Activated CD4-positive, alpha-beta T cell treated with anti-CD3 and anti-CD28 coated beads, Interleukin-2, amount 50 U/mL, for 48 hours (primary cell): ENCODE measurements at places on chromosomes 12 and 14.

- DNase-seq = no peak
Measured at GRCh38 chr12:94872007-94872653, 131.4 kb downstream of the NDUFA12 start.

GRCh38 chr12:114166362-114166761 is 200.2 kb upstream of the RBM19 start:
- no peak for DNase-seq

DNA sequence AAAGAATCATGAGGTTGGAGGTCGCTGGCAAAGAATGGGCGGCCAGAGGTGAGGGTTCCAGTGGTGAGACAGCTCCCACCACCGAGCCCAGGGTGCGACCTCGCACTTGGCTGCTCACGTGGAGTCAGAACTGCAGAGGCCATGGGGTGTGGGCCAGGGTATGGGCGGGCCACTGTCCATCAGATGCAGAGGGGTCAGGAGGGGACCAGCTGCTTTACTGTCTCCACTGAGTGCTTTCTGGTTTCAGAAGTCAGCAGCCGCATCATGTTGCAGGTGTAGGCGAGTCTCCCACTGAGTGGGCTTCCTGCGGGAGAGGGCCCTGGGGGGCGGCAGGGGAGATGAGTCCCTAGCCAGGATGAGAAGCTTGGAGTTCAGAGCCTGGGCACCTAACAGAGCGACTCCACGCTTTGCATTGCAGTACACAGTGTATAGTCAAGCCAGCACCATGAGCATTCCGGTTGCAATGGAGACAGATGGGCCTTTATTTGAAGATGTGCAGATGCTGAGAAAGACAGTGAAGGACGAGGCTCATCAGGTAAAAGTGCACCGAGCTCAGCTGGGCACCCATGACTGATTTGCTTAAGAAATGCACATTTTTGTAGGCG is 46.9 kb upstream of the DYNC1H1 start:
- no peak for DNase-seq

- DNase-seq = no peak
Measured at GRCh38 chr12:55850401-55850800, 7.7 kb upstream of the MMP19 start.

DNA sequence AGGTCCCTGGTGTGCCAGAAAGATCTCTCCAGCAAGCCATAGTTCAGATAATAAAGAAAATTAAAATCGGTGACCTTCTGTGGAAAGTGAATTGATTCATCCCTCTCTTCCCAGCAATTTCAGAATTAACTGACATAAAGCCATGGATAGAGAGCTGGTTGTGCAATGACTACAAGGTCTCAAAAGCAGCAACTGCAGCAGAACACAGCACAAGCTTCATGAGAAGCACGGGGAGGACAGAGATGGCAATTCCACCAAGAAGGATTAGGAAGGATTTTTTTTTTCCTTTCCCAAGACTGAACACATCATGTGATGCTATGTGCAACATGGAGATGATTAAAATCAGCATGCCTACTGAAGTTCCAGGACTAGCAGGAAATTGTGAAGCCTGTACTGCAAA is 154.9 kb upstream of the PLEKHG7 start:
- DNase-seq = no peak

DNA sequence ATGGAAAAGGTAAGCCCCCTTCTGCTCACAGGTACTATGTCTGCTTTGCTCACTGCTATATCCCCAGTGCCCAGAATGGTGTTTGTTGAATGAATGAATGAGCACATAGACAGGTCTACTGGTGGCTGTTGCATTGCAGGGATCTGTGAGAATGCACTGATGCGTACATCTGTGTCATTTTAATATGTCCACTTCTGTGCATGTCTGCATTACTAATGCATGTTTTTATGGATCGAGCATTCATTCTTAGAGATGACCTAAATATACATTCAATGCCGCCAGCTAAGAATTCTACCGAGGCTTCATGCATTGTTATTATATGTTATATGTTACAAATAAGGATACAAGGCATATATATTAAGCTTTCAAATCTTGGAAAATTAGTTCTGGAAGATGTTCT is 73.8 kb downstream of the SPRING1 start:
- no peak for DNase-seq

DNA sequence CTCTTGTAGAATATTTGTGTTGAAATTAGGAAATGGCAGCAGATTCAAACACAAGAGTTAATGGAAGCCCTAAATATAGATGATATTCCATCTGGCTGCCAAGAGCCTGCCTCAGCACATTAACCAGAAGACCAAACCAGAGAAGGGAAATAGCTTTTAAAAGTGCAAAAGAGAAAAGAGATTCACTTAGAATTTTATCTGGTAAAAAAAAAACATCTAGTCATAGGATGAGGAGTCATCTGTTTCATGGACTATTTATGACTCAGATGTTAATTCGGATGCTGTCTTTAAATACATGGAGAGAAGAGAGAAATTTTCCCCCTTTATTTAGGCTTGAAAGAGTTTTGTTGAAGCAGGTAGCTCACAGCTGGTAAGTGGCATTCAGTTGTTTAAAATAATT is 201.6 kb upstream of the NUDT4 start:
- no peak for DNase-seq

- no peak for DNase-seq
Measured at GRCh38 chr14:24804552-24805212, 170.7 kb upstream of the GZMB start.

- peak; percentile 36 for DNase-seq
Measured at GRCh38 chr12:92078167-92079053, 67.2 kb downstream of the BTG1 start.

DNA sequence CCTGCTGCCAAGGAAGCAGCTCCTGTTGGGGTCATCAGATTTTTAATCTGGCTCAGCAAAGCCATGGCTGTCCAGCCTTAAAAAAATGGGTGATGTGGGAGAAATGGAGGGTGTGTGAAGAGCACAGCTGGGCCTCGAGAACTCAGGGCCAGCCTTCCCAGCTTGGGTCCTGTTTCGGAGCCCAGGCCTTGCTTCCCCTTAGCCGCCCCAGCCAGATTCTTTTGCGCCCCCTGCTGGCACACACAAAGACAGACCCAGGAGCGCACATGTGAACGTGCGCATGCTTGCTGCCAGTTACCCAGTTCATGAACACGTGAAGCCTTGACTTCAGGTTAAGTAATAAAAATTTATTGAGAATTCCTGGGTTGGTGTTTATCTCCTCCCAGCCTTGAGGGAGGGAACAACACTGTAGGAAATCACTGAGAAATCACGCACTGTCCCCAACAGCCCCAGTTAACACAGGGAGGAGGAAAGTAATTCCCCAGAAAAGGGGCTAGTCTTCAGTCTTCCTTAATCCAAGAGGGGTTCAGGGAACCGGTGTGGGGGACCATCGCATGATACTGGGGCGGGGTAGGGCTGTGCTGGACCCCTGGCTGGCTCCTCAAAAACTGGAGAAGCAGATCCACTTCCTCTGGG is 5.3 kb downstream of the PHB2 start:
- DNase-seq = peak; percentile 89

- DNase-seq = no peak
Measured at GRCh38 chr14:61632401-61632800, 62.9 kb upstream of the HIF1A start.

GRCh38 chr12:110669193-110669502 is 19.8 kb downstream of the HVCN1 start:
- no peak for DNase-seq

- no peak for DNase-seq
Measured at GRCh38 chr12:50117057-50117622, 5.1 kb downstream of the COX14 start.

DNA sequence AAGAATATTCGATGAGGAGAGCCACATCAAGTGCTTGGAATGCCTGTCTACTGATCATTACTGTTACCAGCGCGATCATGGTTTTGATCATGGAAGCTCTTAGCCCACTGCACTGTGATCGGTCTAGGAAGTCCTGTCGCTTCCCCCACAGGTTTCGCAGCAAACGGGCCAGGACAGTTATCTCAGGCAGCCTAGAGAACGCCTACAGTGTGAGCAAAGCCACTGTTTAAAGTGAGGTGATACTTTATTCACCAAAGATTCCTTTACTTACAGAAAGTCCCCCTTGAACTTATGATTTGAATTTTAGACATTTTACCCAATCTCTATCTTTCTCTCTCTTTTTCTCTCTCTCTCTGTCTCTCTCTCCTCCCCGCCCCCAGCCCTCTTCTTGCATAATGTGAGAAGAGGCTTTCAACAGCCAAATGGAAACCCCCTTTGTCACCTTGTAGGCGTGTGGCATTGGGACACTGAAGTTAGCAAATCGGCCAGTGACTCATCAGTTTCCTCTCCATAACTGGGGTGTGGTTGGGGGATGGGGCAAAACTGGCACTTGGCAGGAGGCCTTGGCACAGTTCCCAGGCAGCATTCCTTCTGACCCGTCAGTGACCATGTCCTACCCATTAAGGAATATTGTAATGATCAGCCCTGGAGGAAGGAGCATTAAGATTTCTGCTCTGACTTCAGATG is 214.8 kb downstream of the CHST11 start:
- peak; percentile 85 for DNase-seq

GRCh38 chr14:73173092-73173735 is 36.9 kb downstream of the PSEN1 start:
- DNase-seq = no peak

DNA sequence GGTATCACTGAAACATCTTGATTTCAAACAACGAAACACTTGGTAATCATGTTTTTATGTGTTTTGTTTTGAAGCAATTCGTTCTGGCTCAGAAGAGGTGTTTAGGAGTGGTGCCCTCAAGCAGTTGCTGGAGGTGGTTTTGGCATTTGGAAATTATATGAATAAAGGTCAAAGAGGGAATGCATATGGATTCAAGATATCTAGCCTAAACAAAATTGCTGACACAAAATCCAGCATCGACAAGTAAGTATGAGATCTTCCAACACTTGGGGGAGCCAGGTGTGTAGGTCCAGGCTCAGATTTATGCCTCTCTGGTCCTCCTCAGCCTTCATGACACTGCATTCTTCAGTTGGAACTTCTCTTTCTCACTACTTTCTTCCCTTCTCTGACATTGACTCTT is 110.1 kb downstream of the GPR135 start:
- DNase-seq = no peak

- DNase-seq = no peak
Measured at GRCh38 chr14:100988011-100988410, 84.5 kb upstream of the RTL1 start.

DNA sequence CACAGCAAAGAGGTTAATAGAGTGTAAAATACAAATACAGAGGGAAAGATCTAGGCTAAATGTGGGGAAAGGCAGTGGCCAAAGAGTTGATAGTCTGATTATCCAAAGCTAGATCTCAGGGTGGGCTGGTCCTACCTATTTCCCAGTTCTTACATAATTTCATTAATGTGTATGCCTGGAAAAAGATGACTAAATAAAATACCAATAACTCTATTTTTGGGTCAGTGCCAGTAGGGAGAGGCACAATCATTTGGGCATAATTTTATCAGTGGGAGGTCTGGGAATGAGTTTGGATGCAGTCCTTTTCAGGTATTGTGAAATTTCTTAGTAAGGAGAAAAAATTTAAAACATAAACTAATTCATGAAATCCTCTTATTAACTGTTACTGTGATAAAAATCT is 30.6 kb upstream of the CLEC14A start:
- no peak for DNase-seq

- DNase-seq = peak; percentile 3
Measured at GRCh38 chr14:36579573-36580140, 2.8 kb downstream of the NKX2-8 start.

- DNase-seq = no peak
Measured at GRCh38 chr14:31137214-31137889, 70.2 kb downstream of the HECTD1 start.

- no peak for DNase-seq
Measured at GRCh38 chr12:32864731-32865130, 31.8 kb downstream of the PKP2 start.
